ENCODE measurements at places on chromosomes 16 and 17.

DNA sequence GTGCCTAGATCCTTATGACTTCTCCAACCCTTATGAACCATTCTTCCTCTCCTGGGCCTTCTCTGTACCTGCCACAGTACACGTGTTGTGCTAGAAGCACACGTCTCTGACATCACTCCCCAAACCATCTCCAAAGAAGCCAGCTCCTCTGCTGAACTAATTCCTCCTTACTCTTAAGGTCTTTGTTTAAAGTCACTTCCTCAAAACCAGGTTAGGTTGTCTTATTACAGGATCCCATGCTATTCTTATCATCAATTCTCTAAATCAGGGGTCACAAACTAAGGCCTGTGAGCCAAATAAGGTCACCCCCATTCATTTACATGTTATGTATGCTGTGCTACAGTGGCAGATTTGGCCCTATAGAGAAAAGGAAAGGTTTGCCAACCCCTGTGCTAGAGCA lies 4.0 kb downstream of the SUPT6H start:
- DNase-seq = no peak

DNA sequence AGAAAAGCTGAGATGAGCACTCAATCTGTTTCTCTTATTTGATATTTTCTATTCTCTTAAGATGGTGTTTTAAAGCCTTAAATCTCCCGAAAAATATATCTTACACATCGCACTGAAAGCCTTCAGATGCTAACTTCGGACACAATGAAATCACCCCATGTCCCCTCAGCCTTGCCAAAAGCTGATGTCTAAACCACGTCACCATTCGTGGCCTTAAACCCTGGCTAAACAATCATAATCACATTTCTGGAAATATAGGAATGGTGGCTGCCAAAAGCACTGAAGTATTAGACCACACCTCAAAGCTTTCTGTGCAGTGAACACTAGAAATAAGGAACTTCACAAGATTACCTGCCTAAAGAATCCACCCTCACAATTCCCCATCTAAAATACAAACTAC lies 402.7 kb downstream of the SOX9 start:
- no peak for DNase-seq

DNA sequence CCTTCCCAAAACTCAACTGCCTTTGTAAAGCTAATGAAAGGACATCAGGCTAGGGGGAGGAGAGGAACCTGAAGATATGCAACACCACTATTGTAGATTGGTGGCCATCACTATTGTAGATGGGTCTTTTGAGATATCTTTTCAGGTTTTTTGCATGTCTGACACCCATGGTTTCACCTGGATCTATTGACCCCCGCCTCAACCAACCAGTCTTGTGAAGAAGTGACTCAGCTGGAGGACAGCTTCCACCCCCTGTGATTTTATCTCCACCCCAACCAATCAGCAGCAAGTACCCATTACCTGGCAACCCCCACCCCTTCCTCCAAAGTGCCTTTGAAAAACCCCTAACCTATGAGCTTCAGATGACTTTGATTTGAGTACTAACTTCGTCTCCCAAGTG lies 382.6 kb upstream of the GOT2 start:
- DNase-seq = no peak

- DNase-seq = no peak
These were observed 75.3 kb upstream of the MYOCD start for GRCh38 chr17:12590417-12590816.

DNA sequence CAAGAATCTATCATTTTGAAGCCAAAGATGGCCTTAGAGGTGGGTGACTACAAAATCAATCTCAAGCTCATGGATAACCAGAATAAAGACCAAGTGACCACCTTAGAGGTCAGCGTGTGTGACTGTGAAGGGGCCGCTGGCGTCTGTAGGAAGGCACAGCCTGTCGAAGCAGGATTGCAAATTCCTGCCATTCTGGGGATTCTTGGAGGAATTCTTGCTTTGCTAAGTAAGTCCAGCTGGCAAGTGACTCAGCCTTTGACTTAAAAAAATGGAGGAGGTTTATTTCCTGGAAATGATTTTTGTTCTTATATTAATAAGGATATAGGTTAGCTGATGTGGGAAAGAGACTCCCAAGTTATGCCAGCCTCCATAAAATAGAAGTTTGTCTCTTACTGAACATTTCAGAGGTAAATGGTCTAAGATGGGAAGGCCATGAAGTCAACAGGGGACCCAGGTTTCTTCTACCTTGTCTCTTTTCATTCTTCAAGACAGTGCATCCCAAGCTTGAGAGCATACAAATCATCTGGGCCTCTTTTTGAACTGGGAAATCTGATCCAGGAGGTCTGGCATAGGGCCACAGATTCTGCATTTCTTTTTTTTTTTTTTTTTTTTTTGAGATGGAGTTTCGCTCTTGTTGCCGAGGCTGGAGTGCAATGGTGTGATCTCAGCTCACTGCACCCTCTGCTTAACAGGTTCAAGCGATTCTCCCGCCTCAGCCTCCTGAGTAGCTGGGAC lies 19.8 kb upstream of the TANGO6 start:
- DNase-seq = no peak

DNA sequence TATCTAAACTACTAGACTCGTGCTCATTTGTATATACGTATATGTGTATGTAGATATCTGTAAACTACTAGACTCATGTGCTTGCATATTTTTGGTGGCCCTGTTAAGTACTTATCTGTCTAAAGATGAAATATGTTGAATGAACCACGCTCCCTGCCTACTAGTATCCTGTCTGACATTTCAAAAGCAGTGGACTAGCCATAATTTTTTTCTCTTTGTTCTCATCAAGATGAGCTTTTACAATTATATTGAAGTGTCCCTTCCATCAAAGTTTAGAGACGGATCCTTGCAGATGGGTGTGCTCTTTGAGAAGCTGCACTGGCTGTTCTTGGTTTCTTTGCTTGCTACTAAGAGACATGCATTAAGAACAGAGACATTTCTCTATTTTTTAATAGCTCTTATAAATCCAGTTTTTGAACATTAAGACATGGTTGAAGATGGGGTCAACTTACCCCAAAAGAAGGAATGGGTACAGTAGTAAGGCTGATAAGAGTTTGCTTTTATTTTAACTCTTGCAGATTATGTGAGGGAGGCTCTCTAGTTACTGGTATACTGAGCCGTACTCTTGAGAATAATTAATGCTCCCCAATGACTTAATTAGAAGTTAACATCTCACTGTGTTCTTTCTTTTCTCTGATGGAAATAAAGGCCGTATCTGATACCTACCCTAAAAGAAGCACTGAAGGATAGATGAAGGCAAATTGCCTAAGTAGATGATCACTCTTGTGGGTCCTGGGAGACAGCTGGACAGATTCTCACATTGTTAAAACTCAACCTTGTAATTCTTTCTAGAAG lies 3.4 kb downstream of the CNTNAP4 start:
- no peak for DNase-seq

- no peak for DNase-seq
These were observed 71.2 kb downstream of the TNRC6C start for GRCh38 chr17:78029697-78030096.

DNA sequence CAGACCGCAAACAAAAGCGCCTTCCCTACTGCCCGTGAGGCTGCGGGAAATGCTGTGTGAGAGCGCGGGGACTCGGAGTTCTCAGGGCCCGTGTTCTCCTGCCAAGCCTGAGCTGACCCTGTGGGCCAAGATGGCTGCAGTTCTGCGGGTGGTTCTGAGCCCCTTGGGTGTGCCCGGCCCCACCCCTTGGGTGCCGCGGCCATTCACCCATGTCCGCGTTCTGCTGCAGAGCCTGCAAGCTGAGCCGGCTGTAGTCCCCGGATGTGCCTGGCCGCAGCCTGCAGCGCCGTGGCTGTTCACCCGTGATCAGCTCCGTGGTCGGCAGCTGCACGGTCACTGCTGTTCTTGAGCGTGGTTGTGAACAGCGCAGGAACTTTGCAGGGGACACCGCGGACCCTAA lies 20.0 kb downstream of the ACSF3 start:
- DNase-seq = no peak

- no peak for DNase-seq
These were observed 888 bp downstream of the CDH1 start for GRCh38 chr16:68737730-68738629.

DNA sequence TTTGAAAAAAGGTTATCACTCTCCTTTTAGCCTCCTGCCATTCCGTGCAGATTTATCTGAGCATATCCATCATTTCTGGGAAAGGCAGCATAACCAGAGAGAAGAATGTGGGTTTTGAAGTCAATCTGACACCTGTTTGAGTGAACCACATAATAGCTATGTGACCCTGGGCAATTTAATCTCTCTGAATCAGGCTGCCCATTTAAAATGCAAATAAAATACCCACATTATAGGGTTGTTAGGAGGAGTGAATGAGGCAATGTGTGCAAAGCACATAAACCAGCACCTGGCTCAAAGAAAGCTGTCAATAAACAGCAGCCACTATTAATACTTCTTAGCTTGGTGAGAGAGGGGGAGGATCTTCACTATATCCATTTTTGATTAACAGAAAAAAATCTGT lies 88.0 kb downstream of the CACNG1 start:
- no peak for DNase-seq

DNA sequence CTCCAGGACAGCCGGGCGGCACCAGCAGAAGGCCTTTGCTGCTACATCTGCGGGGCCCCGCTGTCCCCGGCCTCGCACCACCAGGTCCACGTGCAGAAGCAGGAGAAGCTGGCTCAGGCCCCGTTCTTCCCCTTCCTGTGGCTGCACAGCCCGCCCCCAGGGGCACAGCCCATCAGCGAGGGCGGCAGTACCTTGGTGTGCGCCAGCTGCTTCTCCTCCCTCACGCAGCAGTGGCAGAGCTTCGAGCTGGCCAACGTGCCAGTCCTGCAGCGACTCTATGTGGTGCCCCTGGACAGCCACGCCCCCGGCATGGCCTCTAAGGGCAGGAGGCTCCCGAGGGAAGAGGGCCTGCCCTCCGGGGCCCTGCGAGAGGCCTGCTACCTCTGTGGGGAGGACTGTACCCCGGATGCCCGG lies 58.3 kb upstream of the CIBAR2 start:
- no peak for DNase-seq

GRCh38 chr16:57615813-57616212 lies 12.6 kb upstream of the ADGRG1 start:
- DNase-seq = no peak

GRCh38 chr17:71460943-71461342 lies 659.9 kb upstream of the SOX9 start:
- no peak for DNase-seq

DNA sequence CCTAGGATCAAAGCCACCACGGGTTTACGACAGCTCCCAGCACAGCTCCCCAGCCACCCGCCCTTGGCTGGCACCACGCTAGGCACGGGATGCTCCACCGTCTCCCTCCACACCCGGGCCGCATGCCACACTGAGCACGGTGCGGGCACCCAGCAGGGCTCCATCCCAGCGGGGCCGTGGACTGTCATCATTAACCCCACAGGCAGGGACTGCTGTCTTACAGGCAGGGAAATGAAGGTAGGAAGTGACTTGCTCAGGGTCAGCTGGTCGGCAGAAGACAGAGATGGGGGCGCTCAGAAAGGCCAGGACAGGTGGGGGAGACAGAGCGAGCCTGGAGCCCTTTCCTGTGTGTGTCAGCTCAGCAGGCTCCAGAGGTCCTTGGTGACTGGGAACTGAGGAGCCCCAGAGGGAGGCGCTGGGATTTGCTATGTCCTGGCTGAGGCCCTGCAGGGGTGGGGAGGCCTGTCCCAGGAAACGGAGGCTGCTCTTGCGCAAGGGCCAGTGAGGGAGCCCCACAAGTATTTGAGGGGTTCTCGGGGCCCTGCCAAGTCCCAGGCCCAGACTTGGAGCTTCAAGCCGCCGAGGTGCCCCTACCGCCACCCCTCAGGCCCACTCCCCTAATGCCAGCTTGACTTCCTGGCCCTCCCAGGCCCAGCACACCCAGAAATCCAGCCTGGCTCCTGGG lies 3.2 kb downstream of the UBALD1 start:
- DNase-seq = no peak

- no peak for DNase-seq
These were observed 83.0 kb downstream of the EMP2 start for GRCh38 chr16:10497132-10498101.

DNA sequence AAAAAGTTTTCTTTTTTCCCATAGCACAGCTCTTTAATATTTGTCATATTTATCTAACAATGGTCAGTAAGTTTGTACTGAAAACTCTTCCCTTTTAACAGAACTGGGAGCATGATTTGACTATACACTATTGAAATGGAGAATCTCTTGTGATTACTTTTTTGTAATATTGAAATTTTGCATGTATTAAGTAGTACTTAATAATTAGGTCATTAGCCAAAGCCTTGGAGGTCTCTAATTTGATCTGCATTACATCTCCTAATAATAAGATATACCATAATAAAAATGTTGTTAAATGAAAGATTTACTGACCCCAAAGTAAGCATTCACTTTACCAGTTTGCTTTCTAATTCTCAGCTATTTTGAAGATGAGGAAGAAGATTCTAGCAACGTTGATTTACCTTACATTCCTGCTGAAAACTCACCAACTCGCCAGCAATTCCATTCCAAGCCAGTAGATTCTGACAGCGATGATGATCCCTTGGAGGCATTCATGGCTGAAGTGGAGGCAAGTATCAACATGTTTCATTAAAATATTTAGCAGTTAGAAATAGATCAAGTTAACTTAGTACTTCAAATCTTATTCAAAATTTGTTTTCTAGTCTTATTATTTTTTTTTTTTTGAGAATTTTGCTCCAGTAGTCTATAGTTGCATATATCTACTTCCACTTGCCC lies 18.2 kb downstream of the DDX42 start:
- no peak for DNase-seq

All from CD4-positive, alpha-beta T cell treated with Interferon gamma for 1 hour (primary cell).